Liver (tissue), 10 donors: ENCODE measurements at places on chromosomes 4 and X. TPM values are rescaled to one million over a fixed set of nuclear protein-coding genes. Genes with fewer than 3 reads are reported as not detected.

GRCh38 chr4:17328141-17328815, 183.6 kb downstream of the QDPR start:
- no peaks in the 10 kb centered on the region for H3K4me1 ChIP-seq
- H3K27ac ChIP-seq: no peak overlapping the region
- H3K27me3 ChIP-seq: no peaks in the 10 kb centered on the region
- no peak for DNase-seq

DNA sequence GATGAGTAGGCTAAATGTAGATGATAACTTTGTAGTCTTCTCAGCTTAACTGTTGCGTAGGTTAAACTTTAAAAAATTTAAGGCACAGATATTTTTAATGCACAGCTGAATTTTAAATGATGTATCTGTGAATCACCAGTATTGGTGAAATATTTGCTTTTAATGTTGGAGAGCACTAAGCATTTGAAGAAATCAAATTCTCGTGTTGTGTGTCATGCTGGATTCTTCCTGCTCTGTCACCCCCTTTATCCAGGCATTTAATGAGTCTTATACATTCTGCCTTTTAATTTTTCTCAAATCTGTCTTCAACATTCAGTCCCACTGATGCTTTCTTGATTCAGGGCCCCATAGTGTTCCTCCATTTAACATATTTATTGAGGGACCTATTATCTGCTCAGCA, 76.7 kb downstream of the SLC4A4 start:
- H3K36me3 ChIP-seq: no peaks in the 10 kb centered on the region
- no peak overlapping the region for H3K4me3 ChIP-seq
- peaks cover 5% of the 10 kb centered on the region for H3K4me1 ChIP-seq

GRCh38 chrX:74458736-74459135, 37.4 kb downstream of the SLC16A2 start:
- H3K4me3 ChIP-seq: no peak overlapping the region
- DNase-seq: no peak
- H3K27me3 ChIP-seq: peaks cover 1% of the 10 kb centered on the region
- no peaks in the 10 kb centered on the region for H3K36me3 ChIP-seq
- H3K27ac ChIP-seq: no peak overlapping the region

- no peaks in the 10 kb centered on the region for H3K4me1 ChIP-seq
- H3K27me3 ChIP-seq: peaks cover 2% of the 10 kb centered on the region
- no peak overlapping the region for H3K4me3 ChIP-seq
- no peak for DNase-seq
- no peak overlapping the region for H3K27ac ChIP-seq
- H3K36me3 ChIP-seq: no peaks in the 10 kb centered on the region
Observed at GRCh38 chrX:125089761-125090445, 229.8 kb upstream of the TEX13C start.

DNA sequence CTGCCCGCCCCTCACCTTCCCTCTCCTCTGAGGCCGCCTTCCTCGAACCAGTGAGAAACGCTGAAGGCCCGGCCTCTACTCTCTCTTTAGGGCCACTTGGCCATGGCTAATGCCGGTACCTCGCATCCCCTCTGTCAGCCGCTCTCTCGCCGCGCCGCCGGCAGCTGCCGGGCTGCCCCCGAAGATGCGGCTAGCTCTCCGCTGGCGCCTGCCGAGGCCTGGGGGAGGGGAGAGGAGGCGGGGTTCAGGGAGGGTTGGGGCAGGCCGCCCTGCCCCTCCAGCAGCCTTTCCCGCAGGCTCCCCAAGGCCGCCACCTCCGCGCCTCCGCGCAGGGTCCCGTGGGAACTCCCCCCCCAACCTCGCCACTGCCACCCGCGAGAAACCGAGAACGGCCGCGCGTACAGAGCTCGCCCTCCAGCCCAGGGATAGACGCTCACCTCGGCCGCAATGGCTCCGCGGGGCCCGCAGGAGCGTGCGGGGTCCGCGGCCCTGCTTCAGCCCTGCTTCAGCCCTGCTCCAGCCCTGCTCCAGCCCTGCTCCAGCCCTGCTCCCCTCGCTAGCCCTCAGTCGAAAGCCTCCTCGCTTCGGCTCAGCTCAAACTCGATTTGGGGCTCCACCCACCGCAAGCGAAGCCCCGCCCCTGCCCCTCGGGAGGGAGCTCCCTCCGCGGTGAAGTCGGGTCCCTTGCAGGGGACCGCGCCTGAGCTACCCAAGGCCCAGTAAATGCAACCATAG, at the start of gene HUWE1:
Gene HUWE1, minus strand, starts transcription at position 569 of the 735 bp plus-strand sequence. CDS start 32,612 bp downstream, outside the sequence.
- H3K4me1 ChIP-seq: no peaks in the 10 kb centered on the region
- no peaks in the 10 kb centered on the region for H3K27me3 ChIP-seq
- DNase-seq: peak; percentile 88
- no peaks in the 10 kb centered on the region for H3K36me3 ChIP-seq

- H3K36me3 ChIP-seq: no peaks in the 10 kb centered on the region
- H3K4me1 ChIP-seq: peaks cover 52% of the 10 kb centered on the region
- DNase-seq: no peak
- no peak overlapping the region for H3K4me3 ChIP-seq
- H3K27me3 ChIP-seq: peaks cover 35% of the 10 kb centered on the region
- no peak overlapping the region for H3K27ac ChIP-seq
Observed at GRCh38 chr4:185018834-185019455, 655 bp downstream of the HELT start.

DNA sequence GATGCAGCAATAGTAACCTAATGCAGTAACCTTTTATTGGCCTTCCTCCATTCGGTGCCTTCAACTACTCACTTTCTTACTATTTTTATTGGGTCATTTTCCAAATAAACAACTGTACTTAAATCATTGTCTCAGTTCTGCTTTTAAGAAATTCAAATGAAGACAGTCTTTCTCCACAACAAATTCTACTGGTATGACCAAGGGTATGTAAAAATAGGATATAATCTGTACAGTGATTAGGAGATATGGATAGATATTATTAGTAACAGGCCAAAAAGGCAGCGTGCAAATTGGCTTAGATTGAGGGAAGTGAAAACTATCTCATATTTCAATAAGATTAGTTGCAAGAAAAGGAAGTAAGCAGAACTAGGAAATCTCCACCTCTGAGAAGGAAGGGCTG, 177.4 kb upstream of the PPP1R2C start:
- H3K36me3 ChIP-seq: no peaks in the 10 kb centered on the region
- no peak for DNase-seq

GRCh38 chrX:35374116-35374515, 424.0 kb upstream of the MAGEB16 start:
- no peak overlapping the region for H3K27ac ChIP-seq
- DNase-seq: no peak
- no peaks in the 10 kb centered on the region for H3K4me1 ChIP-seq

GRCh38 chr4:144799486-144799885, 153.5 kb downstream of the HHIP start:
- no peak overlapping the region for H3K4me3 ChIP-seq
- H3K4me1 ChIP-seq: no peaks in the 10 kb centered on the region
- no peaks in the 10 kb centered on the region for H3K36me3 ChIP-seq

GRCh38 chr4:71992571-71993312, 39.1 kb upstream of the NPFFR2 start:
- no peaks in the 10 kb centered on the region for H3K36me3 ChIP-seq
- no peaks in the 10 kb centered on the region for H3K27me3 ChIP-seq
- H3K27ac ChIP-seq: no peak overlapping the region
- no peak overlapping the region for H3K4me3 ChIP-seq
- no peaks in the 10 kb centered on the region for H3K4me1 ChIP-seq

- H3K4me1 ChIP-seq: no peaks in the 10 kb centered on the region
- H3K4me3 ChIP-seq: no peak overlapping the region
- no peak for DNase-seq
Observed at GRCh38 chrX:31706466-31706865, 634.6 kb upstream of the FTHL17 start.

DNA sequence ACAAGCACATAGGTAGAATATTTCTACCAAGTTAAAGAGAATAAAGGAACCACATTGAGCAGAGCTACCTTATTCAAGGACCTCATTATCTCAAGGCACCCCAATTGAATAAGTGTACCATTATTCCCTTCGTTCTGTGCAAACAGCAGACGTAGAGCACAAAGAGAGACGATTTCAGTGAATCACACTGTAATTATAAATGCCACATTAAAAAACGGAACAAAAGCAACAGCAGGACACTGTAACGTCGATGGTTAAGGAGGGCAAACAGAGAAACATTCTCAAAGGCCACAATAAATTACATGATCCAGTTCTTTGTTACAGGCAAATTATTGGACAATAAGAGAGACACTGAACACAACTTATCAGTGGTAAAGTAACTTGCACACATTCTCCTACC, 644.1 kb upstream of the TENM3 start:
- no peak overlapping the region for H3K4me3 ChIP-seq
- H3K4me1 ChIP-seq: no peaks in the 10 kb centered on the region
- no peaks in the 10 kb centered on the region for H3K27me3 ChIP-seq

- no peak for DNase-seq
- H3K4me3 ChIP-seq: no peak overlapping the region
- H3K27me3 ChIP-seq: no peaks in the 10 kb centered on the region
- no peaks in the 10 kb centered on the region for H3K4me1 ChIP-seq
Observed at GRCh38 chrX:24575496-24575895, 71.7 kb downstream of the PCYT1B start.

- H3K4me1 ChIP-seq: no peaks in the 10 kb centered on the region
- no peak for DNase-seq
- no peaks in the 10 kb centered on the region for H3K27me3 ChIP-seq
- no peak overlapping the region for H3K4me3 ChIP-seq
- no peaks in the 10 kb centered on the region for H3K36me3 ChIP-seq
Observed at GRCh38 chrX:121642415-121642814, 595.0 kb downstream of the GLUD2 start.

DNA sequence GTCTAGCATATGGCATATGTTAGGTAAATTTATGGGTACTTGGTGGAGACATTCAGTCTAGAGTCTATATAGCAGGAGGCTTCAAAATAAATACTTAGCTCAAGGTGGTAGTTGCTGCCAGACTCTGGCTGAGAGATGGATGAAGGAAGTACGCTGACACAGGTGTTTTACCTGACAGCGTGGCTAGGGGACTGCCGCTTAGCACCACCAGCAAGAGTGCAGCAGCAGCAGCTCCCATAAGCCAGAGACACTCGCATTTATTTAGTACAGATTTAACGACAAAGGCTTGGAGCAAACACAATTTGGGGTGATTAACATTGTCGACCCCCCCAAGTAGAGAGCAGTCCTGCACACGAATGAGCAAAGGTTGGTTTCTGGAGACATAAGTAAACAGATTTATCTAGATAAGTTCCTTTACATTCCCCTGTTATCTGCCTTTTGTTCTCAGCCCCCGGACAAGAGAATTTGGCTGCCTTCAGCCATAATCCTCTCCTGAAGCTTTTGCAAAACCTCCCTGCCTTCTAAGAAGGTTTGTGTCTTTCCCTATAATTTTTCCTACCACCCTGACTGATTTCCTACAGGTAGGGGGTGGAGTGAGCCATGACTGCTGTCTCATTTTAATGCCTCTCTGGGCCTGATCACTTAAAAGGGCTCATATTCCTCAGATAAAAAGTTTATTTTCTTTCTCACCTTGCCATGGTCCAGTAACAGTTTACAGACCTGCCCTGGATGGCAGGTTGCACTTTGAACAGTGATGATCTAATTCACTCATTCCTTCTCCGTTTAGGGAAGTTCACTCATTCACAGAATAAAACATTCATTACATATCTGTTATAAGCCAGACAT, 64.6 kb downstream of the RHOH start:
- DNase-seq: no peak
- no peaks in the 10 kb centered on the region for H3K27me3 ChIP-seq
- no peaks in the 10 kb centered on the region for H3K4me1 ChIP-seq
- no peak overlapping the region for H3K27ac ChIP-seq

DNA sequence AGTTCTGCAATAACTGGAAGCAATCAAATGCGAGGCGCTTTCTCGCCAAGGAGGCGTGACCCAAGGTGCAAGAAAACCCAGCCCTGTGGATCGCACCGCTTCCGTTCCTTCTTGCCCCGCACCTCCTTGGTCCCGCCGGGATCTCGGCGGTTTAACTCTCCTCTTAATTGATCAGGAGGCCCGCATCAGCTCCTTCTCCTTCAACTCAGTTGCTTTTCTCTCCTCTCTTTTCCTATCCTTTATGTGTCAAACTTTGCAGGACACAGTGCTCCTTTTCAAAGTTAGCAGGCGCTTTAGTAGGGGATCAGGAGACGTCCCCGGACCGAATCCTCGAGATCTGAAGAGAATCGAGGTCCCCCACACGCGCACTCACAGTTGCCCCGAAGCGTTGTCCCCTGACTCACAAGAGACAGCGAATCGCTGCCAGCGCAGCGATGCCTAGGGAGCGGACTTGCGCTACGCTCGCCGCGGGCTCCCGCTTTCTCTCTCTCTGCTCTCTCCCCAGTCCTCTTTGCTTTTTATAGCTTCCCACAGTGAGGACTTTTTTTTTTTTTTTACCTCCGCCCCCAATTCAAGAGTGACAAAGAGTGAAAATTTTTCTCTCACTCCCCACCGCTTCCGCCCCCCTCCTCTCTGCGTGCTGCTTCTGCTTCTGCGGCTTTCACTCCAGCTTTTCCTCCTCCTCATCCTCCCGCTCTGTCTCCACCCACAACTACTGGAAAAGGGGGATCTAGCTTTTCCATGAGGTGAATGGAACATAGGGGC, at the start of gene DKK2:
Gene DKK2, minus strand, starts transcription at position 495 of the 765 bp plus-strand sequence. CDS start 722 bp downstream, outside the sequence.
- H3K4me1 ChIP-seq: peaks cover 4% of the 10 kb centered on the region
- H3K4me3 ChIP-seq: no peak within 1 kb of the TSS
- no peak within 1 kb of the TSS for H3K27ac ChIP-seq
- DNase-seq: no peak

GRCh38 chr4:34105311-34105710, 2139.0 kb downstream of the ARAP2 start:
- no peak overlapping the region for H3K4me3 ChIP-seq
- H3K4me1 ChIP-seq: no peaks in the 10 kb centered on the region
- no peaks in the 10 kb centered on the region for H3K36me3 ChIP-seq
- no peak for DNase-seq
- no peaks in the 10 kb centered on the region for H3K27me3 ChIP-seq

GRCh38 chr4:128812442-128813235, 3.1 kb downstream of the JADE1 start:
- DNase-seq: peak; percentile 63
- H3K36me3 ChIP-seq: no peaks in the 10 kb centered on the region
- peak overlapping the region; percentile 98 for H3K27ac ChIP-seq
- peak overlapping the region; percentile 86 for H3K4me3 ChIP-seq
- no peaks in the 10 kb centered on the region for H3K27me3 ChIP-seq
- peaks cover 14% of the 10 kb centered on the region for H3K4me1 ChIP-seq

DNA sequence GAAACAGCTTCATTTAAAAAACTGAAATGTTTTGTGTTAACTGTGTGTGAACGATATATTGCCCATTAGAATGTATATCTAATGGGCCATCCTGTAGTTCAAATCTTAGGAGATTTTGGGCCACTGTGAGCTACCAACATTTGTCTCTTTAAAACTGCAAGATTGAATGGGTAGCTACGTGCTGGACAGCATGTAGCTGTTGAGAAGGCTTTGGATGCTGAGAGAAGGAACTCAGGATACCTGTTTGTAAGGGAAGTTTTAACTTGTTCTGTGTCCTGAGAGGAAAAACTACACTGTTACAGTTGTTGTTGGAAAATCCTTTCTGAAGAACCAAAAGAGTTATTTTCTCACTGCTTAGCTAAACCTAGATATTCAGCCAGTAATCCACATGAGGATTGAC, 45.9 kb downstream of the PDLIM5 start:
- peaks cover 4% of the 10 kb centered on the region for H3K4me1 ChIP-seq
- no peaks in the 10 kb centered on the region for H3K27me3 ChIP-seq
- no peak overlapping the region for H3K27ac ChIP-seq
- DNase-seq: no peak
- peaks cover 3% of the 10 kb centered on the region for H3K36me3 ChIP-seq
- no peak overlapping the region for H3K4me3 ChIP-seq

- H3K27ac ChIP-seq: no peak overlapping the region
- H3K36me3 ChIP-seq: no peaks in the 10 kb centered on the region
- H3K4me3 ChIP-seq: no peak overlapping the region
- no peak for DNase-seq
- no peaks in the 10 kb centered on the region for H3K27me3 ChIP-seq
Observed at GRCh38 chrX:105567082-105567481, 255.3 kb upstream of the NRK start.

SRPX gene
- 9.3 TPM for total RNA-seq

MID1 gene
- 7.9 TPM for total RNA-seq

ADH7 gene
- not detected for total RNA-seq

SORCS2 gene
- total RNA-seq: 1.3 TPM

WDFY3 gene
- 50.5 TPM for total RNA-seq

CLIC2 gene
- total RNA-seq: 15.5 TPM
